Activated T-cell treated with anti-CD3 and anti-CD28 coated beads, Interleukin-2, amount 50 U/mL, for 72 hours (primary cell): ENCODE measurements at places on chromosomes 4 and X.

GRCh38 chr4:128570387-128570975, 239.0 kb upstream of the JADE1 start:
- no peaks in the 10 kb centered on the region for H3K4me1 ChIP-seq
- DNase-seq, result no peak
- H3K4me3 ChIP-seq, result no peak overlapping the region
- H3K27ac ChIP-seq, result no peak overlapping the region
- H3K36me3 ChIP-seq, result no peaks in the 10 kb centered on the region
- H3K27me3 ChIP-seq, result no peaks in the 10 kb centered on the region

DNA sequence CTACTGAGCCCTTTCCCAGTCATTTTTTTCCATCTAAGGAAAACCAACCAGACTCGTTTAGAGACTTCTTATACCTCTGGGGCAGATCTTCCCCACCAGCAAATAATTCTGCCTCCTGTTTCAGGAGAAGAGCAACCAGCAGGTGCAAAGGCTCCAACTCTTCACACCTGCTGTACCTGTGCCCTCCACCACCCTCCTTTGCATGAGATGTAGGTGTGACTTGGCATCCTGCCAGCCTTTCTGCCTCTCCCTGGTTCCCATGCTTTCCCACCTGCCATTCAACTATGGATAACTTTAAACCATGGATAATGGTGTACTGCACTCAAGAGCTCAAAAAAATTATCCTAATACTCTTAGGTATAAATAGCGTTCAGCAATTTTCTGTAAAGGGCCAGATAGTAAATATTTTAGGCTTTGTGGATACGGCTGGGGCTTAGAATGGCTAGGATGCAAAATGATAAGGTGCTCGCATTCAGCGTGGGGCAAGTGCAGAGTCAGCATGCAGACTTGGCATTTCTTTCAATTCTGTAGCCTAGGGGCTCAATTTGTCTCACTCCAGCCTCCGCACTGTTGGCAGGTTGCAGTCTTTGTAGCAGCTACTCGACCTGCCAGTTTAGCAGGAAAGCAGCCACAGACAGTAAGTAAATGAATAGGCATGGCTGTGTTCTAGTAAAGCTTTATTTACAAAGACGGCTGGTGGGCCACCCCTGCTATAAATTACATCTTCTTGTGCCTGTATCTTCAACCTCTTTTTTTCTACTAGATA, 79.8 kb downstream of the HCCS start:
- no peak overlapping the region for H3K4me3 ChIP-seq
- peaks cover 24% of the 10 kb centered on the region for H3K27me3 ChIP-seq
- H3K27ac ChIP-seq, result no peak overlapping the region
- no peak for DNase-seq

- DNase-seq, result no peak
- H3K27me3 ChIP-seq, result no peaks in the 10 kb centered on the region
- no peaks in the 10 kb centered on the region for H3K36me3 ChIP-seq
- no peak overlapping the region for H3K4me3 ChIP-seq
Measured at GRCh38 chr4:156764145-156764544, 207.5 kb downstream of the PDGFC start.

- H3K36me3 ChIP-seq, result no peaks in the 10 kb centered on the region
- no peak overlapping the region for H3K4me3 ChIP-seq
- DNase-seq, result no peak
- no peaks in the 10 kb centered on the region for H3K4me1 ChIP-seq
- H3K27ac ChIP-seq, result no peak overlapping the region
Measured at GRCh38 chrX:28586286-28586685, 960 bp upstream of the IL1RAPL1 start.

- no peak overlapping the region for H3K4me3 ChIP-seq
- no peaks in the 10 kb centered on the region for H3K27me3 ChIP-seq
- H3K27ac ChIP-seq, result no peak overlapping the region
- DNase-seq, result no peak
Measured at GRCh38 chrX:9133426-9133825, 99.5 kb upstream of the FAM9B start.

GRCh38 chr4:176153124-176153523, 42.3 kb downstream of the SPATA4 start:
- no peaks in the 10 kb centered on the region for H3K27me3 ChIP-seq
- no peak for DNase-seq
- H3K36me3 ChIP-seq, result no peaks in the 10 kb centered on the region
- no peak overlapping the region for H3K27ac ChIP-seq
- no peaks in the 10 kb centered on the region for H3K4me1 ChIP-seq

DNA sequence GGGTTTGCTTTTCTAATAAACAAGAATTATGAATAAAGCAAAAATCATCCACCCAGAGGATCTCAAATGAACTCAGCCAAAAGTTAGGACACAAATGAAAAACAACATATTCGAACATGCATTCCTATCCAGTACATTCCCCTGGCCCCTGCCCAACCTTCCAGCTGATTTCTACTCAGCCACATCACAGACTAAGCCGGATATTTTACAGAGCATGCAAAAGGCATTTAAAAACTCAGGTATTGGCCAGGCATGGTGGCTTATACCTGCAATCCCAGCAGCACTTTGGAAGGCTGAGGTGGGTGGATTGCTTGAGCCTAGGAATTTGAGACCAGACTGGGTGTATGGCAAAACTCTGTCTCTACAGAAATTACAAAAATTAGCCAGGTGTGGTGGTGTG, 54.6 kb downstream of the RELL1 start:
- no peaks in the 10 kb centered on the region for H3K4me1 ChIP-seq
- no peak overlapping the region for H3K27ac ChIP-seq
- no peaks in the 10 kb centered on the region for H3K27me3 ChIP-seq
- peaks cover 7% of the 10 kb centered on the region for H3K36me3 ChIP-seq
- no peak overlapping the region for H3K4me3 ChIP-seq
- DNase-seq, result no peak

DNA sequence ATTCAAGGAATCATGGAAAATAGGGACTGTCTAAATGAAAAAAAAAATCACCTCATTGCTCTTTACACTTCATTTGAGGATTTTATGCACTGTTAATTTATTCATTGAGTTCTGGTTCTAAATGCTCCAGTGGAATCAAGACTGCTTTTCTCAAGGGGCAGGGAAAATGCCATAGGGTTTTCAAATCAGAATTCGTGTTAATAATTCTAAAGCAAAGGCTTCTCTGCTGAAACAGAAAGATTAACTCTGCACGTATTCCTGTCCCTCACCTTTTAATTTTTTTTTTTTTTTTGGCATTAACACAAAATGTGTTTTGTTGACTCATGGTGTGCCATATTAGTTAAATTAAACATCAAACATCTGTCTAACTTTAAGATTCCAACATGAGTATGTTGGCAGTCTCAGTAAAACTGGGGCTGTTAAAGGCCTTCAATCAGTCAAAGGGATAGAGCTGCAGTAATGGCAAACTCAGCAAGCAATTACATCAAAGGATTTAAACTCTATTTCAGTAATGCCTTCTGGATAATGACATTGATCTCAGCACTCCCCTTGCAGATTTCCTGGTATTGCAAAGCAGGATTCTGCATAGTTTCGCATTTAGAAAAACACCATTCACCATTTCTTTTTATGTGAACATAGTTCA, 878.1 kb downstream of the RAPGEF2 start:
- H3K36me3 ChIP-seq, result no peaks in the 10 kb centered on the region
- no peak for DNase-seq
- H3K4me1 ChIP-seq, result no peaks in the 10 kb centered on the region

GRCh38 chr4:83234902-83235644, 49.5 kb downstream of the COQ2 start:
- H3K4me1 ChIP-seq, result peaks cover 52% of the 10 kb centered on the region
- H3K4me3 ChIP-seq, result peak overlapping the region; percentile 76
- DNase-seq, result no peak

DNA sequence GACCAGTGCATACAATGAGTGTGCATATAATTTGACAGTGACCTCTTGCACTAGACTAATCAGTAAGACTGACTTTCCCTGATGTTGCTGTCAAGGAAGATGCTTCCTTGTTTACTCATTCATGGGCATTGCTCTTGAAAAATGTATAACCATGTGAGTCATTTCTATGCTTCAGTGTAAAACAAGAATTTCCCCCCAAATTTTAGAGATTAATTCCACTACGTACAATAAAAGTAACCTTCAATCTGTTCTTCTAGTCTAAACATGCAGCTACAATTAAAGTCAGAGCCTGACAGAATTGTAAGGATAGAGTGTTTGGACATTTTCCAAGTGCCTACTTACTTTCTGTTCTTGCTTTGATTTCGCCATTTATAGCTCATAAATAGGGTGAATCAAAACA, 935.7 kb downstream of the RAPGEF2 start:
- no peak overlapping the region for H3K4me3 ChIP-seq
- no peaks in the 10 kb centered on the region for H3K36me3 ChIP-seq
- H3K27me3 ChIP-seq, result no peaks in the 10 kb centered on the region
- DNase-seq, result no peak
- no peaks in the 10 kb centered on the region for H3K4me1 ChIP-seq

DNA sequence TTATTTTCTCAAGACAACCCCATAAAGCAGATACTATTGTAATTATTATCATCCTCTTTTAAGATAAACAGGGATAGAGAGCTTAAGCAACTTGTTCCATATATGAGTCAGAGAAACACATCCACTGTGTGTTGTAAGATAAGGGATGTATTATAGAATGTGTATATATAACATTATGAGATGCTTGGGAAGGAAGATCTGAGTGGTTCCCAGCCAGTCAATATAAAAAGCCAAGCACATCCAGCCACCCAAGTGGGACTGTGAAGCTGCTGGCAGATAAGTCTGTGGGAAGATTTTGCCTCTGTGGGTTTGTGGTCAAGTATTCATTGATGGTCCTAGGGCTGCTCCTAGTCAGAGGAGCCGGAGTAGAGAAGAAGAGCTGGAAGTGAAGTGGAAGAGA, 16.5 kb upstream of the BMPR1B start:
- H3K4me1 ChIP-seq, result no peaks in the 10 kb centered on the region
- H3K36me3 ChIP-seq, result peaks cover 2% of the 10 kb centered on the region
- no peaks in the 10 kb centered on the region for H3K27me3 ChIP-seq

- H3K27me3 ChIP-seq, result no peaks in the 10 kb centered on the region
- H3K4me3 ChIP-seq, result no peak overlapping the region
- DNase-seq, result no peak
- H3K4me1 ChIP-seq, result no peaks in the 10 kb centered on the region
- no peaks in the 10 kb centered on the region for H3K36me3 ChIP-seq
Measured at GRCh38 chr4:129254126-129254525, 158.2 kb downstream of the C4orf33 start.

DNA sequence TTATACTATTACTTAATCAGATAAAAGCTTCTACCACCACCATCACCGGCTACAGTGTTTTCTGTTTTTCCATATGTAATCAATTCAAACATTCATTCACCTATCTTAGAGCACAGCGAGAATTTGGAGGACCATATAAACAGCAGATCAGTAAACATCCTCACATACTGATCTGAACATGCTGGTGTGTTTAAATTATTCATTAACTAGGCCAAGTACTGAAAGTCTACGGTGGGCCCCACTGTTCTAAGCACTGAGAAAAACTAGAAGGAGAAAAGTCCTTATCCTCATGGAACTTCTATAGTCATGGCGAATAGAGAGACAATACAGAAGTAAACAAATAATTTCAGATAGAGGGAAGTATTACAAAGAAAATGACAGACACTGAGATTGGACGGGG, 176.6 kb downstream of the NR3C2 start:
- DNase-seq, result no peak
- H3K36me3 ChIP-seq, result no peaks in the 10 kb centered on the region
- no peak overlapping the region for H3K4me3 ChIP-seq
- no peaks in the 10 kb centered on the region for H3K27me3 ChIP-seq
- no peak overlapping the region for H3K27ac ChIP-seq

DNA sequence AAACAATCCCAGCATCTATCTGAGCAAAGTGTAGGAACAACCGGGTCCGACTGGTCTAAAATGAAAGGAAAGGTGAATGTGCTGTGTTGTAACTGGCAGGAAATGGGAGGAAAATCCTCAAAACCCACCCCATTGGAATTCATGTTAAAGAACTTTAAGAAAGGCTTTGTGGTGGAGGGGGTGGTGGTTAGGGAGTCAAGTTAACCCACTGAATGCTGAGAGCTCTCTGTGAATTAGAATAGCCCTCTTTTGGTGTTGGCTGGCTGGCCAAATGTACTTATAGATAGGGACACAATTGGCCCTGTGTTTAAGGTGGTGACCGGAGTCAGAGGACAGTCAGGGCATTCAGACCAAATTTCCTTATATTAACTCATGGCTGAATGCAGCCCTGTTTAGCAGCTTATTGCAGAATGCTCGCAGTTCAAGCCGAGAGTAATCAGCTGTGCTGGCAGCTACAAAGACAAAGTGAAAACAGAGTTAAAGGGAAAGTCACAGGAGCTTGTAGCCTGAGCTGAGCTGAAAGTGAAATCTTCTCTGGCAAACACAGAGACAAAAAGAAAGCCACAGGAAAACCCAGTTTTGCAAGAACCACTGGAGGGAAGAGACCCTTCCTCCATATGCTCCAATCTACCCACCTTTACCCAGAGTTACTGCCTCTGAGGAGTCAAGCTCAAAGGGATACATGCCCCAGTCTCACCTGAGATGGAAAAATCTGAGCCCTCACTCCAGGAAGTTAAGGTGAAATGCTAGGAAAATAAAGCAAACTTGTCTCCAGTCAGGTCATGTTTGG, 38.5 kb upstream of the UGT2B7 start:
- no peak overlapping the region for H3K4me3 ChIP-seq
- DNase-seq, result no peak
- H3K4me1 ChIP-seq, result no peaks in the 10 kb centered on the region
- no peak overlapping the region for H3K27ac ChIP-seq

DNA sequence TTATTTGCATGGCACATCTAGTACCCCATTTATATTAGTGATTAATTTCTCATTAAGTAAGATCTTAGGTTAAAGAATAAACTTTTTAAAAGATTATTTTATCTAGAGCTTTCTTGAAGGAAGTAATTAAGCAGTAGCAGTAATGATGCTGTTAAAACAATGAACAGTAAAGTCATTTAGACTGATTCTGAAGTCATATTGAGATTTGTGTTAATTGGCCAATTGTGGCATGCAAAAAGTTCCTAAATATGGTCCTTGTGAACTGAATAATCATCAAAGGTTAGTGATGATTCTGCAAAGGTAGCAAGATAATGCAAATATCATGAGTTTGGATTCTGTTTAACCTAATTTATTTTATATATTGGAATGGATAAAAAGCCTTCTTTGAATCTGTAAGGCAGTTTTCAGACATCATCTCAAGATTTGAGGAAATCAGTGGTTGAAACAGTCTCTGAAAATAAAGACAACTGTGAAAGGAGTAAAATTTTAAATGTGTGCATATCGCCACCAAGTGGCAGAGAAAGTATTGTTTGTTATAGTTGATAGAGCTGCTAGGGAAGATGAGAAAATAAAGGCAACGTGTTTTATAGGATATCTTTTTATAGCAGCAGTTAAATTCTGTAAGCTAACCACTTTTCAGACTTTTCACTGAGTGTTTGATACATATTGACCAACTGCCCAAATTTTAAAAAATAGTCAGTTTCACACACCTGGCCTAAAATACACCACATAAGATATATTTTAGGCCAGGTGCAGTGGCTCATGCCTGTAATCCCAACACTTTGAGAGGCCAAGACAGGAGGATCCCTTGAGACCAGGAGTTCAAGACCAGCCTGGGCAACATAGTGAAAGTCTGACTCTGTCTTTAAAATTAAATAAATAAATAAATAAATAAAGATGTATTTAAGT, 79.6 kb downstream of the CCKAR start:
- no peaks in the 10 kb centered on the region for H3K27me3 ChIP-seq
- no peak overlapping the region for H3K4me3 ChIP-seq
- peaks cover 24% of the 10 kb centered on the region for H3K36me3 ChIP-seq
